ENCODE measurements at places on chromosomes 4 and X. TPM values are rescaled to one million over a fixed set of nuclear protein-coding genes. Genes with fewer than 3 reads are reported as not detected.

DNA sequence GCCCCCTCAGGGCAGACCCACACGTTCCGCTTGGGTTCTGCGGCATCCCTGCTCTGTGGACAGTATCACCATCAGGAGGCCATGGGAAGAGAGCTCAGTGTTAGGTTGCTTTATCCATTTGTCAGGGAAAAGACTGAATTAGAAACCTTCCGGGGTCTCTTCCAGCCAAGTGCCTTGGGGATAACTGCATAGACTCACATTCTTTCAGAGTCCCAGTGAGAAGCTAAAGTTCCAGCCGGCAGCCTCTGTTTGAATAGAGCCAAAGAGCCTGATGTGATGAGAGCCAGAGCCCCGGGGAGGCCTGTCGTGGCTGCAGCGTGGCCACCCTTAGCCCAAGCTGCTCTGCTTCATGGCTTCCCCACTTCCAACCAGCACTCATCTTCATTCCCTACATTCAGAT is 85.2 kb downstream of the FHDC1 start:
- no peak for DNase-seq

The SMARCAD1 gene
- total RNA-seq = 18.4 TPM

The TEC gene
- total RNA-seq = 3.1 TPM

DNA sequence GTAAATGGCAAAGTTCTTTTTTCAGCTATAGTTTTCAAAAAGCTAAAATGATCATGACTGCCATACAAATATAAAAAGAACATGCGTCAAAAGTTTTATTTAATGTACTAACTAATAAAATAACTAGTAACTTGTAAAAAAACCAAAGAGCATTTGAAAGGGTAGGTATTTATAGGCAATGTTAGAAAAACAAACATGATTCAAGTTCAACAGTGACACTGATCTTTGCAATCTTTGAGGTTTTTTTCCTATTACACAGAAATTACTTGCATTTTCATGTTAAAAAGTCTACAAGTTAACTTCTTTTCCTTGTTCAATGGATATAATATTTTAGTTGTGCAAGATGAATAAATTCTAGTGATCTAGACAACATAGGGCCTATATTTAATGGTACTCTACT is 72.3 kb upstream of the GRID2 start:
- DNase-seq = no peak

The IL21 gene
- not detected for total RNA-seq

DNA sequence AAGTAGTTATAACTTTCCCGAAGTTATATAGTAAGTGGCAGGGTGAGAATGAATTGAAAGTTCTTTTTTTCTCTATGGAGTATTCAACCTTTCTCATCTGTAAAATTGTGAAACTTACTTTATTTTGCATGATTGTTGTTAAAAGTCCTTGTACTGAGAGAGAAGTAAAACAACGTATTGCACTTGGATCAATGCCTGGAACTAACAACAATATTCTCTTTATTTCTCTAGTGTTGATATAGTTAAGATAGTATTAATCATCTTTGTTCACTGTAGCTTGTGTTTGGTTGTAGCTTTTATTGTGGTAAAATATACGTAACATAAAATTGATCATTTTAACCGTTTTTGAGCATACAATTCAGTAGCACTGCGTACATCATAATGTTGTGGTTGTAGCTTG is 48.7 kb downstream of the STIM2 start:
- DNase-seq = no peak

- no peak for DNase-seq
Observed at GRCh38 chr4:163693776-163694175, 199.3 kb downstream of the TMA16 start.

The ZNF732 gene
- 0.21 TPM for total RNA-seq

- no peak for DNase-seq
Observed at GRCh38 chr4:96677499-96677898, 837.6 kb downstream of the PDHA2 start.

DNA sequence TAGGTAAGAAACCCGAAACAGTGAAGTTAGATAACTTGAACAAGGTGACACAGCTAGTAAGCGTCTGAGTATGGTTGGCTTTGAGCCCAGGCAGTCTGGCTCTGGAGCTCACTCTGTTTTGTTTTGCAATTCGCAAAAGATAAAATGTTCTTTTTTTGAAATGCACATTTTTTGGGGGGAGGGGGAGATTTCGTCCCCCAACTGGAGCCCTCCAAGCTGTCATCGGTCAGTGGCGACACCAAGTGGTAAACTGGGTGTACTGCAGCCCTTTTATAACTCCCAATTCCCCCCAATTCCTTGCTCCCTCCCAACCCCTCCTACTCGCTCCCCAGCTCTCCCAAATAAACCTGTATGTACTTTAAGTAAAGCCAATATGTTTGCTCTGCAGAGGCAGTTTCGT is 2.8 kb upstream of the CLCN5 start:
- peak; percentile 28 for DNase-seq

DNA sequence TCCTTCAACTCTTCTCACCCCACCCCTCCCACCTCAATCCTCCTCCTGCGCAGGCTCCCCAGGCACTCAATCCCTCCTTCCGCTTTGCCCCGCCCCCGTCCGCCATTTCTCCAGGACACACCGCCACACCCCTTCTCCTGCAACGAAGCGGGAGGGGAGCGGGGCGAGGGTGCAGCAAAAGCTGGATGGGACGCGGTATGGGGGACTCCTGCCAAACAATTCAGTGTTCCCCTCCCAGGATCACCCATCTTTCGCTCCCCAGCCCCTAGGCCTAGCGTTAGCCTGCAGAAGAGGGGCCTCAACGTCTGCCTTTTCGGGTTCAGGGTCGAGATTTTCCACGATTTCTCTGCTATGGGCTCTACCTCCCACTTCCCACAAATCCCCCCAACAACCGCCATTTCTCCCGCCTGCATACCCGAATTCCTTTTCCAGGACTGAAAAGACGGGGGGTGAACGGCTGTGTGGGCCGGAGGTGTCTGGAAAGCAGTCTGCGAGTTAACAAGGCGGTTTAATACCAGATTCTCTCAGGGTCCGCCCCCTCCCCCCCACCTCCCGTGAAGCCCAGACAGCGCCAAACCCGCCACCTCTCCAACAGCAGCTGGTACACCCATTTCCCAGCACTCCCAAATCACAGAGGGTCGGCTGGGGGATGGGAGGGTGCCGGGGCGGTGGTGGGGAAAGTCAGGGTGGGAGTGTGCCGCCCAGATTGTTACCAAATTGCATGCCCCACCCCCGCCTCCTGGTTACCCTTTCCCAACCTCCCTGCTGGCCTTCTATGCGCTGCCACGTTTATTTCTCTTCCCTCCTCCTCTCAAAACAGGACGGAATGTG is 774 bp downstream of the ARMCX2 start:
- DNase-seq = peak; percentile 74

DNA sequence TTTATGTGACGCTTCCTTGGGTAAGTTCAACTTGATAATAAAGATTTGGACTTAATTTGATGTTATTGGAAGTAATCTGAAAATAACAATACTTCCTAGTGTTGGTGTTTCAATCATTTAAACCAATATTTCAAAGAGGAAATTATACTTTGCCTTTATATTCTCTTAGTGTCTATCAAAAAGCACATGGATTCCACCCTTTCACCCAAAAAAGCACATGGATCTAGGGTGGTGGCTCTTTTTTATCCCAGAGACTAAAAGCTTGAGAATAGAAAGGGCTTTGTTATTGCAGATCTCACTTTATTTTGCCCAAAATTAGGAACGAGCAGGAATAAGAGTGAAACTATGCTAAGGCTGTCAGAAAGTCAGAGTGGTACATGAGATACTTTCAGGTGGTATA is 75.1 kb upstream of the RASGEF1B start:
- no peak for DNase-seq

DNA sequence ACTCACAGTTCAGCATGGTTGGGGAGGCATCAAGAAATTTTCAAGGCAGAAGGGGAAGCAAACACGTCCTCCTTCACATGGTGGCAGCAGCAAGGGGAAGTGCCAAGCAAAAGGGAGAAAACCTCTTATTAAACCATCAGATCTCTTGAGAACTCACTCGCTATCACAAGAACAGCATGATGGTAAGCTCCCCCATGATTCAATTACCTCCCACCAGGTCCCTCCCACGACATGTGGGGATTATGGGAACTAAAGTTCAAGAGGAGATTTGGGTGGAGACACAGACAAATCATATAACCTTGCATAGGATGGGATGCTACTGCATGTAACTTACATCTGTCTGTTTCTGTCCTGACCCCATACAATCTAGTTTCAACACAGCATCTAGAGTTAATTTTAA is 511.8 kb upstream of the ARX start:
- DNase-seq = no peak

The ASB9 gene
- total RNA-seq = 1.9 TPM

The ZNF595 gene
- 9.9 TPM for total RNA-seq

GRCh38 chr4:74583757-74584156 is 138.8 kb downstream of the AREG start:
- DNase-seq = no peak

GRCh38 chrX:143319526-143319925 is 197.7 kb downstream of the SPANXN3 start:
- no peak for DNase-seq

GRCh38 chr4:186013419-186014186 is 55.4 kb upstream of the TLR3 start:
- no peak for DNase-seq

The PDK3 gene
- total RNA-seq = 16.2 TPM

DNA sequence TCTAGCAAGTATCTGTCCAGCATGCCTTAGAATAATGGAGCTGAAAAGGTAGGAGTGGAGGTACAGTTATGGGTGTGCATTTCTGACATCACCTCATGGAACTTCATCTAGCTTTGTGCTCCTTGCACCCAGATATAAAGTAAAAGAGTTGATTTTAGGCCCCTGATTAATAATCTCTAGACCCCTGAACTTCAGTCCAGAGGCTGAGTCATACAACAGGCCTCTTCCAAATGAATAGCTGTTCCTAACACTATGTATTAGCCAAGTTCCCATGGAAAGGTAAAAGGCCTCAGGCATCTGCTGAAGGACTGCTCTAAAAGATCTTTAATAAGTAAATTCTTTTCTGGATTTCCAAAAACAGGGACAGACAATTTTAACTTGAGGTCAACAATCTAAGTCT is 16.2 kb downstream of the TBC1D9 start:
- no peak for DNase-seq

DNA sequence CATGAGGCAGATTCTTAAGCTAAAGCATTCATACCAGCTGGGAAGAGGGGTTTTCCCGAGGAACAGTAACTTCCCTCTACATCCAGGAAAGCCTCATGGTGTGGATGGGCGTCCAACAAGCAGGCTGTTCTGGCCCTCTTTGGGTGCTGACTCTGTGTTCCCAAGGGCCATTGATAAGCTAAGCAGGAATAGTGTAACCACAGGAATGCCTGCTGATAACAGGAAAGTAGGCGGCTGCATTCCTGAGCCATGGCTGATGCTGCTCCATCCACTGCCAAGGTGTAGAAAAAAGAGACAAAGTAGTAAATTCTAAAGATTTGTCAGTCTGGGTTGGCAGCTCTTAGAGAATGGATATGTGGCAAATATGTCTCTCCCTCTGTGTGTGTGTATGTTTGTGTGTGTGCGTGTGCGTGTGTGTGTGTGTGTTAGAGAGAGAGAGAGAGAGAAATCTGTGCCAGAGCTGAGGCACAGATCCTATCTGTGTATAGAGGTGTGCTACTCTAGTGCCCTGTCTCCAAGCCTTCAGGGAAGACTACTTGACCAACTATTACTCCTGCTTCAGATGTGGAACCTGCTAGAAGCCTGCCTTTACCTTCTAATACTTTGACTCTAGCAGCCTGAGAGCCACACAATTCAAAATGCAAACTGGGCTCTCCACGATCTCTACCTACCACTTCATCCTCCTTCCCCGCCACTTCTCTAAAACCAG is 353.1 kb upstream of the NR3C2 start:
- no peak for DNase-seq

GRCh38 chr4:123696687-123697086 is 300.1 kb downstream of the SPRY1 start:
- no peak for DNase-seq

GRCh38 chr4:27217261-27217769 is 356.7 kb downstream of the STIM2 start:
- no peak for DNase-seq

- DNase-seq = no peak
Observed at GRCh38 chr4:16993956-16994840, 95.8 kb upstream of the LDB2 start.

GRCh38 chrX:1874416-1874815 is 259.6 kb downstream of the ASMT start:
- no peak for DNase-seq

GRCh38 chrX:41558531-41558930 is 111.4 kb downstream of the NYX start:
- no peak for DNase-seq

Data from left colon (tissue), 2 donors.